DMS79 treated with DMSO at 0.1 percent for 48 hours (cell line): ENCODE measurements at places on chromosomes 2 and 18.

- no peak for DNase-seq
Measured at GRCh38 chr18:78979056-78979729, 425 bp upstream of the SALL3 start.

DNA sequence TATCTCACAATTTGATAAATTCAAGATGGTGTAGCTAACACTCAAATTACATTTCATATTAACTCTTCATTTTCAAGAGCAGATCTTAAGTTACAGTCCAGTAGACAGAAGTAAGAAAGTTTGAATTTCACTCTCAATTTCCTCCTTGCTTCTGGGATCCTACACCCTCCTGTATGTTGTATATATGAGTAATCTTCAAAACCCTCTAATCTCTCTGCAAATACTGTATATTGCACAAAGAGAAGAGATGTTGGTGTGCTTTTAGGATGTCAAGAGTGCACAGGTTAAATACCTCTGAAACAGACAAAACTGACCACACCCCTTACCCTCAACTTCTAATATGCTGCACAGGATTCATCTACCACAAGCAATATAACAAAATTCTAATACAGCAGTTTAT lies 6.7 kb downstream of the CHST9 start:
- DNase-seq: no peak

- no peak for DNase-seq
Measured at GRCh38 chr2:40397765-40398164, 54.1 kb downstream of the SLC8A1 start.

GRCh38 chr2:239818531-239819011 lies 206.6 kb downstream of the NDUFA10 start:
- DNase-seq: no peak

- DNase-seq: no peak
Measured at GRCh38 chr2:160007111-160007510, 55.3 kb downstream of the PLA2R1 start.

GRCh38 chr18:47981320-47981719 lies 50.9 kb upstream of the SMAD2 start:
- DNase-seq: no peak

- no peak for DNase-seq
Measured at GRCh38 chr18:9283791-9284190, 50.8 kb upstream of the TWSG1 start.

GRCh38 chr2:86634352-86634751 lies 10.7 kb upstream of the RNF103 start:
- no peak for DNase-seq

- no peak for DNase-seq
Measured at GRCh38 chr2:24509425-24509824, 18.4 kb downstream of the NCOA1 start.

GRCh38 chr2:216289470-216289869 lies 82.8 kb downstream of the MARCHF4 start:
- no peak for DNase-seq

- DNase-seq: no peak
Measured at GRCh38 chr2:177432703-177433102, 40.1 kb downstream of the AGPS start.

DNA sequence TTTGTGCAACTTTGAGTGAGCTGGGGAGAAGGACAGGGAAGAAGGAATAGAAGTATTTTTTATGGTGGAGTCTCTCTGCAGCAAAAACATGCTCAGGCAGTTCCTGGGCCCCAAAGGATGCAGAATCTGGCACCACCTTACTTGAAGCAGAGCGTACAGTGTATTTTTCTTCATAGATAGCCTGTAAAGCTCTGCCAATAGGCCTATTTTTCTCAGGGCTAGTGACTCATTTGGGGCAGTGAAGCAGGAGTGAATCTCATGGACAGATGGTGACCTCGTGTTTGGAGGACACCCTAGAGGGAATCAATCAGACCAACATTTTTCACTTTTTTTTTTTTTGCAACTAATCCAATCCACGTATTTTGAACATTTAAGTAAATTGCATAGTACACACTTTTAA lies 268.1 kb upstream of the CXCR4 start:
- no peak for DNase-seq

DNA sequence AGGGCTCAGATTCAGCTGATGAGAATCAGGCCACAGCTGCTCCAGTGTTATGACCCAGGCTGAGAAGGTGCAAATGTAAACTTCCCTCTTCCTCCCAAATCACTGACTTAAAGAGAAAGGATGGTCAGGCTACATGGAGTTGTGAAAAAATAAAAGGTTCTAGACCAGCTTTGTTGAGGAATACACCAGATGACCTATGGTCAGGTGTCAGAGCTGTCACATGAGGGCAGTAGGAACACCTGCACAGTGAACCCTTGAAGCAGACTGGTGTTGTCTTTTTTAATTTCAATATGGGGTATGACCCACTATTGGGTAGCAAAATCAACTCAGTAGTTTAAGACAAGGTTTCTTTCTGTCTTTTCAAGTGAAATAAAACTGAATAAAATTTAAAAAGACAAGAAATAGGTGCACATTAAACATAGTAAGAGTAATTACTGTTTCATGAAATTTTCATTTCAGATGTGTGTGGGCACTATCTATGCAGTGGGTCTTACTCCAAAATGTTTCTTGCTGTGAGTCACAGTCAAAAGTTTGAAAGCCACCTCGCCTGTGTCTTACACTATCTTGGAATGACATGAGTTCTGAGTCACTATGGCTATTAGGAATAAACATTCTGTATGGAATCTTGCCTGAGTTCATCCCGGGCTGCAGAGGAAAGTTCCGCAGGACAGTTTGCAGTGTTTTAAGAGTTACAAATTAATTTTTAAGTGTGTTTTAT lies 83.6 kb downstream of the ACVR1 start:
- no peak for DNase-seq

GRCh38 chr2:189015359-189015758 lies 41.2 kb downstream of the COL3A1 start:
- no peak for DNase-seq

DNA sequence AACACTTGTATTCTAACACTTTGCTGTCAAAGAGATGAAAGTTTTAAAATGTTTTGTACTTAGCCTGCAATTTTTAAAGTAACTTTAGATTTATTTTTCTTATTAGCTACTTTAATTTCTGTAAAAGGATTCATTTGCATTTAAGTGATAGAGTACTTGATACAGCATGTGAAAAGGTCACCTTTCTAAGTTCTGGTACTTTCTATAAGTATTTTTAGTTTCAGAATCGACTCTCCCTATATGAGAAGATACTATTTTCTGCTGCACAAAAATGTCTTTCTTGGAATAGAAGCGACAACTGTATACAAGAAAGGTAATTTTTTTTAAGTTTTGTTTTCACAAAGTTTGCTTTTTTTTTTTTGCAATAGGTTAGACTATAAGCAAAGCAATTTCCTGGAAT lies 72.9 kb downstream of the METTL8 start:
- no peak for DNase-seq

GRCh38 chr2:6605836-6606505 lies 259.7 kb downstream of the CMPK2 start:
- DNase-seq: no peak

DNA sequence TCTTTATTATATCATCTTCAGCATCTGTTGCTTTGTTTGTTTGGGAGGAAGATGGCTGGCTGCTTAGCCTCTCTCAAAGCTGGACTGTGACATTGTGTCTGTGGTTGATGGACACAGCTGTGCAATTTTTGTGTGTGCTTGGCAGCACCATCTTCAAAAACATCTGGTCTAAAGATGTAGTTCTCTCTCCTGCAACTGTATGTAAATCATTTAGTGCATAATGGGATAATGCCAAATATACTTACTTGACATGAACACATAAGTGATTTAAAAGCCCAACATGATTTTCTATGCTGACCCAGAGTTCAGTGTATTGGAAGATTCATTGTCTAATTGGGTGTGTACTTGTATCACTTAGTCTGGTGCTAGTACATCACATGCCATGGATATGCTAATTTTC lies 112.2 kb downstream of the MAP4K4 start:
- DNase-seq: no peak

GRCh38 chr2:119864318-119864717 lies 104.6 kb downstream of the PTPN4 start:
- no peak for DNase-seq

DNA sequence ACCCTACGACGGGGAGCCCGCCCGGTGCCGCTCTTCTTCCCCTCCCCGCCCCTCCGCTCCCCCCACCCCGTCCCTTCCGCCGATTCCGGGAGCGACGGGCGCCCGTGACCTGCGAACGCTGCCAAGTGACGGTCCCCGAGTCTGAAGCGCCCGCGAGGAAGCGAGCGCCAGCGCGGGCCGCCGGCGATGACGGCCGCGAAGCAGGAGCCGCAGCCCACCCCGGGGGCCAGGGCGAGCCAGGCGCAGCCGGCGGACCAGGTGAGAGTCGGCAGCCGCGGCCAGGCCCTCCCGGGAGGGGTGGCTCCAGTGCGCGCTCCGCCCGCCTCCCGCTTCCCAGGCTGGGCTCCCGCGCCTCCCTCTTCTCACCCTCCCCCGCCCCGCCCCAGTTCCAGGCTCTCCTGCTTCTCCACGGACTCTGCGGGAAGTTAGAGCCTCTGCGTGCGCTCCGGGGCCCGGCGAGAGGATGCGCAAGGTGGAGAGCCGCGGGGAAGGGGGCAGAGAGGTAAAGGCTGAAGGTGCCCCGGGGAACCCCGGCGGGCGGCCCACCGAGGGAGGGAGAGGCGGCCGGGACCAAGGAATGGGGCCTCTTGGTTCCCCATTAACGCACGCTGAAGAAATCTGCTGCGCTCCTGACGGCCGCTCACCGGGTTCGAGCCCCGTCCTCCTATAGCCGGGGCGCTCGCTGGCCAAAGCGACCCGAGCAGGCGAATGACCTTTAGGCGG lies 719.5 kb downstream of the DPP10 start:
- no peak for DNase-seq

GRCh38 chr2:52475590-52475989 lies 1292.0 kb upstream of the CHAC2 start:
- no peak for DNase-seq

- no peak for DNase-seq
Measured at GRCh38 chr2:239386001-239386670, 14.7 kb downstream of the HDAC4 start.

- no peak for DNase-seq
Measured at GRCh38 chr2:31728406-31729064, 147.8 kb upstream of the SRD5A2 start.

DNA sequence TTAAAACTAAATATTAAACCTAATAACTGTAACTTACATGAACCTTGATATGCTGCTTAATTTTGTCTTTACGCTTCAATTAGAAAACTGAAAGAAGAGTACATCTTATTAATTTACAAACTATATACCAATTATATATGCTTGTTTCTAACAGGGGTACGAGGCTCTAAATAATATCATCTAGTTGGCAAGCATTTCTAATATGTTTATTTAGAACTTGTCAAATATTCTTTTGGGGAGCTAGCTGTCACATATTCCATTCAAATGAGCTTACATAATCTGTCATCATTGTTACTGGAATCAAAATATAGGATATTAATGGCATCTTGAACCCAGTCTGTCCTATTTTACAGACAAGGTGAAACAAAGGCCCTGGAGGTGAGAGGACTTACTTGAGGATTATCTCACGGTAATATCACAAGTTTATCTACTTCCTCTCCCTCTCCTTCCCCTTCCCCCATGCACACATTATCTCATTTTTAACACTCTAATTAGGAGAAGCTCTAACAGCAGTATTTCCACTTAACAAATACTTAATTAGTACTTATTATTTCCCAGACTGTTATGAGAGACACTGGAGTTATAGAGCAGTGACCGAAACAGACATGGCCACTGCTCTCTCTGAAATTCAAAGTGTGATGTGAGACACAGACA lies 3.5 kb downstream of the PRKD3 start:
- no peak for DNase-seq

DNA sequence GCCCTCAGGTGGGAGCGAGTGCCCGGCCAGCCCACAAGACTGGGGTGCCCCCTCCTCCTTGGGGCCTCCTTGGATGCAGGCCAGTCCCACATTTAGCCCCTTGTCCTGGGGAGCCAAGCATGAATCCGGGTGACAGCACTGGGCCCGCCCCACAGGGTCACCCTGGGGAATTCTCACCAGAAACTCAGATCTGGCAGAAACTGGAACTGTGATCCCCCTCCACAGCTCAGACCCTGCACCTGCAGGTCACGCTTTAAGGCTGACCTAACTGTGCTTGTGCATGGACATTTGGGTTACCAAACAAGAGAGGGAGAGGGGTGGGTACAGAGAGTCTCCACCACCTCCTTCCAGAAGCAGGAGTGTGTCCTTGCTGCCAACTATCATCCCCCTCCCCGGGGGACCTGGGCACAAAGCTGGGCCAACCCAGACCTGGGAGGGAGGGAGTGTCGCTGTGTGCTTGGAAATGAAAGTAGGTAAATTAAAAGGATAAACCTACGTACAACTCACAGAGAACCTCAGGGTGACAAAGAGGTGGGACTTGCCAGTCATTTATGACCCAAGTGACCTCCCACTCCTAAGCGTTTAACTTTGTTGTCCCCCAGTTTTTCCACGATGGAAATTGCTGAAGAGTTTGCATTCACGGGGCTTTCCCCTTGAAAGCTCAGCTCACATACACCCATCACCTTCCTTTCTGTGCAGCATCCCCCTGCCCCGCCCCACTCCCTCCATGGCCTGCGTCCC lies 9.1 kb downstream of the ITM2C start:
- DNase-seq: no peak
